ENCODE measurements at places on chromosomes 3 and 15. TPM values are rescaled to one million over a fixed set of nuclear protein-coding genes. Genes with fewer than 3 reads are reported as not detected.

GRCh38 chr3:78178740-78179363 is 1139.0 kb downstream of the ROBO2 start:
- DNase-seq, result no peak

DNA sequence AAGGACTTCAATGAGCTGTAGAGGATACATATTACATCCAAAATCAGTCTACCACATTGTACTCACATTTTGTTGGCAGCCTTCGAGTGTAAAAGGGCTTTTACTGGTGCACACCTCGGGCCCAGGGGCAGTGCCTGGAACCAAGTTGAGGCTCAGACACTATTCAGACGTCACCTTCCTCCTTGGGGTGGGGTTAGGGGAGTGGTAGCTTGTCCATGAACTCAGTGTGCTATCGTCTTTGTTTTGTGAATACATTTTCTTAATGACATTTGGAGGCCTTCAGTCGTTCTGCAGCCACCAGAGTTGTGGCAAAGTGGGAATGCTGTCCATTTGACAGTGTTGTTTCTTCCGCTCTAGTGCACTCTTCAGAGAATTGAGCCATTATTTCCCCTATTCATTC is 114.2 kb downstream of the PGPEP1L start:
- DNase-seq, result no peak

GRCh38 chr3:43086460-43087165 is 19.3 kb downstream of the POMGNT2 start:
- peak; percentile 63 for DNase-seq

GRCh38 chr3:132256989-132257388 is 60.2 kb upstream of the ACP3 start:
- peak; percentile 71 for DNase-seq

DNA sequence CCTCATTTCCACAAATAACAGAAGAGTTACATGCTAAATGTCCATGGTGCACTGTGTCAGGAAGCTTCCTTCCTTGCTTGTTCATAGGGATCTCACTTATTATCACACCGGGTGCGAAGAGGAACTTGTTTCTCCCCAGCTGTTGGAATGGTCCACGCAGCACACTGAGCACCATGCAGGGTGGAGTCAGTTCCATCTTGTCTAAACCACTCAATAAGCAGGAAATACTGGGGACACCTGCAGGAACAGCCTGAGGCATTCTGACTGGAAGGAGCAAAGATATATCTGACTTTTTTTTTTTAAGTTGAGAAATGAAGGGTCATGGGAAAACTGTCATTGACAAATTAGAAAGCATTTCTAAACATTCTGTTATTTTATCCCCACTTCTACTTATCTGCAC is 70.0 kb upstream of the WDR72 start:
- DNase-seq, result no peak

Gene HTR3C
- not detected for total RNA-seq

Gene FEZF2
- total RNA-seq, result not detected

Gene CYP1A1
- not detected for total RNA-seq

Gene KNG1
- not detected for total RNA-seq

Gene ENTPD3
- total RNA-seq, result not detected

Gene TM4SF1
- total RNA-seq, result 52.2 TPM
